ENCODE measurements at places on chromosomes 12 and 14.

DNA sequence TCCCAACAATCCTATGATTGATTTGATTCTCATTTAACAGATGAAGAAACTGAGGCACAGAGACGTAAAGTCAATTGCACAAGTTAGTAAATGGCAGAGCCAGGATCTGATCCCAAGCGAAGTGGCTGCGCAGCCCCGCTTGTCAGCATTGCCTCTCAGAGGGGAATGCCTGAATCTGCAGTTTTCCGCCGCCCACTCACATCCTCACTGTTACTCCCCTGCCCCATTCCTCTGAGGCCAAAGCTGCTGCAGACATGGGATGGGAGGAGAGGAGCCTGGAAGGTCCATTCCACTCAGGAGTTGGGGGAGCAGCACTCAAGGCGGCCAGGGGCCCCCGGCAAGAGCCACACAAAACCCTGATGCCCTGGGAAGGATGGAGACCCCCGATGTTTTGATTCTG, 1.0 kb downstream of the NRIP2 start:
- no peak for DNase-seq

- DNase-seq: no peak
Measured at GRCh38 chr12:18905134-18905533, 167.2 kb downstream of the CAPZA3 start.

DNA sequence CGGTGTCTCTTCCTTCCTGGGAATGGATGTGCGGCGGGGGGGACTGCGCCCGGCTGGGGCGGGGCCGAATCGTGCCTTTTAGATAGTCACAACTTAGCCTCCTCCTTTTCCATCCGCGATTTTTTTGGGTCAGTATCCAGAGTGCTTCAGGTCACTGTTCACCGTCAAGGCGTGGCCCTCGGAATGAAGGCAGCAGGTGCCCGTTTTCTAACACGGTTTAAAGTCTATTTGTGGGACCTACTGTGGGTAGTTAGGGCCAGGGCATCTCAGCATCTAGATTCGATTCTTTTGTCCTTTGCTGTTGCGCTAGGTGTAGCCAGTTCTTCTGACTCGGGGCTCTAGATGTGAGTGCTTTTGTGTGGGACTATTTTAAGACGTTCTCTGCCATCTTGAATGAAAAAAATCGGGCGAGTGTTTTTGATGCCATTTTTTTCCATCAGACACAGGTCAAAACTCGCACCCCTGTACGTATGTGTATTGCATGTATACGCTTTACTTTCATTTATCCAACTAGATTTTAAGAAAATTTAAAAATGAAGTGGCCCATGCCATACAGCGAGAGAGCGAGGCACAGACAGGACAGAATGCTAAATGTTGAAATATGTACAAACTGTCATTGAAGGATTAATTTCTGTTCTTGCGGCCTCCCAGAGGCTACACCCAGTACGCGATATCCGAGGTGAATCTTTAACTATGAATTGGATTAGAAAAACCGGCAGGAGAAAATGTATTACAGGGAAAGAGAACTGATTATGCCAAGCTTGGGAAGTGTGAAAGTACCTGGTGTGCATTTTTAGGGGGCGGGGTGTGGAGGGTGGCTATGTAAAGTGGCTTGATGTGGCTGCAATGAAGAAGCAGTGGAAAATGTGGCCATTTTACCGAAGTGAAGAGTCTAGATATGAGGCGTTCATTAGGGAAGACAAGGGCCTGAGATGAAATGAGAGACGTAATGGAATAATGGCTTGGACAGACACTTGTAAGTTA, 835 bp downstream of the VEZT start:
- no peak for DNase-seq

DNA sequence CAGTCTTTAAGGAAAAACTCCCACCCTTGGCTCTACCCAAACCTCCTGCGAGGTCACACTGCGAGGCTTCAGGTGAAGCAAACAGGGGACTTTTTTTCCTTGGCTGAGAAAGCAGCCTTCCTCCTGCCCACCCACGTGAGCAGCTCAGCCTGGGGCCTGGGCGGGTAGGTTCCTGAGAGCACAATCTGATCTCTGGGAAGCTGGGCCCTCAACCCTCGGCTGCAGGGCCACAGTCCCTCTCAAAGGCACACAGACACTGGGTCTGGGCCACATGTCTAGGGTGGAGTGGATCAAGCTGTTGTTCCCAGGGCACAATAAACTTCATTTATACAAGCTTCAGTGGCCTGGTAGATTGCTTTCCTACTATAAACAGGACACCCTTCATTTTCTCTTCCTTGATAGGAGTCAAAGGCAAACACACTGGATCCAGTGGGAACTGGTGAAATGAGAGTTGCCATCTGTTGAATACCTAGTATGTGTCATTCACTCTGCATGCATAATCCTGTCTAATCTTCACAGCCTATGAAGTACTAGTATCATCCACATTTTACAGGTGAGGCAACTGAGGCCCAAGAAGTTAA, 41.3 kb upstream of the PNMA1 start:
- no peak for DNase-seq

Data from chondrocyte (in vitro differentiated cells).